ENCODE measurements at places on chromosomes 5 and 9.

DNA sequence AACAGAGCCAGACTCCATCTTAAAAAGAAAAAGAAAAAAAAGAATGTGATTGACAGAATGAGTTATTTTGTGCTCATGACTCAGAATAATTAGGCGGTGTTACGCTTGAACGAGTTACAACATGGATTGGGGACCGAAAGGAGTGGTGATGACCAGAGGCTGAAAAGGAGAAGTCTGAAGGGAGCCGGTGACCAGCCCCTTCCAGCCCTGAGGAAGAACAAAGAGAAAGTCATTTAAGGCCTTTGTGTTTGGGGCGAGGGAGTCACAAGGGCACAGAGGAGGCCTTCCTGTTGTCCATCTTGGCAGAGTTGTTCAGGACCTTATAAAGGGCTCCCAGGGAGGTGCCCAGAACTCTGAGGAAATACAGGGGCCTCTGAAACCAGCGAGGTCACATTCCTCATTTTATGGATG is 131.6 kb downstream of the GOLPH3 start:
- no peak for DNase-seq

GRCh38 chr5:128469912-128470311 is 68.1 kb downstream of the FBN2 start:
- DNase-seq = peak; percentile 82

DNA sequence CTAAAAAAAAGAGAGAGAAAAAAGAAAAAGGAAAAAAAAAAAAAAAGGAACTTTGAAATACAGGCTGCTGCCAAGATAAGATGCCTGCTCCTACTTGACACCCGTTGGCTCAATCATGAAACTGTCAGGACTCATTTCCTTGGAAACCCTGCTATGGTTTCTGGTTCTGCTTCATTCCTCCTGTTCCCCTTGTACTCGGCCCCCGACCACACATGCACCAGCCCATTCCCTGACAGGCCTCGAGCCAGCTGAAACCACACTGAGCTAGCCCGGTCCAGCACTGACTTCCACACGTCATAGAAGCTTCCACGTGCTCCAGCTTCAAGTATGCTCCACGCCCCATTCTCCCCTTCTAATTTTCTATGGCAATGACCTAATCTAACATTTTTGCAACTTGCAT is 93.2 kb downstream of the MYO10 start:
- no peak for DNase-seq

DNA sequence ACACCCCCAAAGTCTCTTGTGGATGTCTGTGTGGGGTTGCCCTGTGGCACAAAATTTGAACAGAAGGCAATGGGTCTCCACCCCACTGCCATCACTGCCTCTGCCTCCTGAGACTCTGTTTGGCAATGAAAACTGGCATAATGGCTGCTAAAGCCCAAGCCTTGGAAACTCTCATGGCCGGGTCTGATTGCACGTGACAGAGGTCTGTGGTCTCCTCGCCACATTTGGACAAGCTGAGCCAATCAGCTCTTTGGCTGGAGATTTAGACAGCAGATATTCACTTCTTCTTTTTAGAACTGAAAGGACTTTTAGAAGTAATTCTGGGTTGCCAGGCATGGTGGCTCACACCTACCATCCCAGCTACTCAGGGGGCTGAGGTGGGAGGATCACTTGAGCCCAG is 5.5 kb downstream of the GGTA1 start:
- DNase-seq = no peak

GRCh38 chr9:18753904-18754303 is 279.1 kb downstream of the SAXO1 start:
- DNase-seq = no peak

DNA sequence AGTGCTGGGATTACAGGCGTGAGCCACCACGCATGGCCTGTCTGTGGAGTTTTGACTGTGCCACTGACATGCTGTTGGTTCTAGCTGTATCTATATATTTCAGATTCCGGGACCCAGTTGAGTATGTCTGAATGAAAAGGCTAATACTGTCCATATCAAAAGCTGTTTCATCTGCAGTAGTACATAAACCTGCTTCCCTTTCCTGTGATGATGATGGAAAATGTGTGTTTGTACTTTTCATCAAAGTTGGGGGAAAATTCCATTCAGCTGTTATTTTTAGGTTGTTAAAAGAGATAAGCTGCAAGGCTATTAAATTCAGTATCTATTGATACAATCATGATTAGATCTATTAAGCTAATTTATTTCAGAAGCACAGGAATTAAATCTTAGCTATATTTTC is 237.6 kb upstream of the ADAMTSL1 start:
- no peak for DNase-seq

DNA sequence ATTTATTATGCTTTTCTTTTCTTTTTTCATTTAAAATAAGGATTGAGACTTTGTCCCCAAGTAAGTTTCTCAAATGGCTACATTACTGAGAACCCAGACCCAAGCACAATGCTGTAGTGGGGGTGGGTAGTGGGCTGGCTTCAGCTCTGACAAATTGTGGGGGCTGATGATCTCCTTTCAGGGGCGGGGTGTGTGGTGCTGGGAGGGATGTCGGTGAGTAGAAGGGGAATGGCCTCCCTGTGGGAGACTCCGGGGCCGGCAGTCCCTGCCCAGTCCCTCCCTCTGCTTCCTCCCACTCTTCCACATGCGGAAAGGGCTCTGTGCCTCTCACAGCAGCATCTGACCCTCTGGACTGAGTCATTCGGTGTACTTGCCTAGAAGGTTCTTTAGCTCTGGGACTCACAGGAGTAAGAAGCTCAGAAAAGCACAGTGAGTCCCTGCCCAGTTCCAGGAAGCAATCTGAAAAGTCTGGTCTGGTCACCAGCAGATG is 14.3 kb downstream of the CD180 start:
- peak; percentile 40 for DNase-seq

- no peak for DNase-seq
Observed at GRCh38 chr5:127589309-127590030, 59.4 kb upstream of the CTXN3 start.

GRCh38 chr5:13740471-13740870 is 204.0 kb downstream of the DNAH5 start:
- no peak for DNase-seq

- no peak for DNase-seq
Observed at GRCh38 chr5:172342918-172343317, 59.4 kb upstream of the UBTD2 start.

DNA sequence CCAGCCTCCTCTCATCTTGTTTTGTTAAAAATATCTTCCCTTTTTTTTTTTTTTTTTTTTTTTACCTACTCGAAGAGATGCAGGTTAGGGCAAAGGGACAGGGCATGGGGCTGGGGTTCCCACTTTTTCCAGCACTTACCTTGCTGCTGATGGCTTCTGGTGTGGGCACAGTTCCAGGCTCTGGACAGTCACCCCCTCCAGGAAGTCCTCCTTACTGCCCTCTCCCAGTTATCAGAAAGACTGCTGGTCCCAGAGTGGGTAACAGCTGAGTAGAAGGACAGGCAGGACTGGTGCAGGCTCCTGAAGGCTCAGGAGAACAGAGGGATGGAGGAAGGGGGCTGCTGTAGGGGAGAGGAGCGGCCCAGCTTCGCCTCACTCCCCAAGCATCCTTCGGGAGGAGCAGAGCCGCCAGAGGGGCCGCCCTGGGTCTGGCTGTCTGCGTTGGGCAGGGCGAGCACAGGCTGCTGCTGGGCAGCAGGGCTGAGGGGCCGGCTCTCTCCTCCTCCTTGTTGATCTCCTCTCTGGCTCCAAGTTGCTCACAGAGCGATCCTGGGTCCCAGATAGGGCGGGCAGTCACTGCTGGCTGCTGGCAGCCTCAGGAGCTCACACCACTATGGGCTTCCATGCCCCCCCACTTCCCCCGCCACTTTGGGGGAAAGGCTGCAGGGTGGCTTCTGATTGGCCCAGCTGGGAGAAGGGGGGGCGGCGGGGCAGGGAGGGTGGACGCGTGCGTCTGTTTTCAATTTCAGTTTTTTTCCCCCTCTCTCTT is at the start of gene PDGFRB:
Gene PDGFRB (minus strand): TSS at position 588 of the 769 bp plus-strand sequence. CDS start 18,798 bp downstream, outside the sequence.
- DNase-seq = peak; percentile 95

GRCh38 chr5:43019614-43020398 is 20.3 kb downstream of the ANXA2R start:
- peak; percentile 85 for DNase-seq

DNA sequence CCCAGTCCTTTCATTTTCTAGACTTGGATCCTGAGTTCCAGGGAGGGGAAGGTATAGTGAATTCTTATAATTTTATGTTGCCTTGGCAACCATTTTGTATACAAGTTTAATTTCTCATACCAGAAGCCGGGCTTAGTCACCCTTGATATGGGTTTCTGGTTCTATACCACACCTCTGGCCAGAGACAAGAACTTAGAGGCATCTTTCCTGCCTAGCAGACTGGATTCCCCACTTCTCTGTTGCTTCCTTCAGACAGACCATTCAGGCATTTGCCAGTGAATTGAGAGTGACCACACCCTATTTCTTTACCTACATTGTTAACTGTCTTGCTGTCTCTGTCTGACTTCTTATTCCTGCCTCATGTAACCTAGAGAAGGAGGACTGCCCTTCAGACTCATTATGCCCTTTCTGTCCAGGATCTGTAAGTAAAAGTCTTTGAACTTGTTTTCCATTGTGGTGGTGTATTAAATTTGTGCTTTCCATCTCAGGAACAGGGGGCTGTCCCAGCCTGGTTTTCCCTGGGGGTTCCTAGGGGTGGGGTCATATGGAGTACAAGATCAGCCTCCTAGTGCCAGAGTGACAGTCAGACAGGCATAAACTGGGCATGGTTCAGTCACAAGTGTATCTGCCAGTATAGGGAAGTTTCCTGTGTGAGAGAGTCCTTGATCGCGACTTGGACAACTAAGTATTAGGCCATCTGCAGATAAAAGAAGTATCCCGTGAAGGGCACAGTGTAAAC is 27.4 kb downstream of the TNFSF8 start:
- DNase-seq = peak; percentile 45

DNA sequence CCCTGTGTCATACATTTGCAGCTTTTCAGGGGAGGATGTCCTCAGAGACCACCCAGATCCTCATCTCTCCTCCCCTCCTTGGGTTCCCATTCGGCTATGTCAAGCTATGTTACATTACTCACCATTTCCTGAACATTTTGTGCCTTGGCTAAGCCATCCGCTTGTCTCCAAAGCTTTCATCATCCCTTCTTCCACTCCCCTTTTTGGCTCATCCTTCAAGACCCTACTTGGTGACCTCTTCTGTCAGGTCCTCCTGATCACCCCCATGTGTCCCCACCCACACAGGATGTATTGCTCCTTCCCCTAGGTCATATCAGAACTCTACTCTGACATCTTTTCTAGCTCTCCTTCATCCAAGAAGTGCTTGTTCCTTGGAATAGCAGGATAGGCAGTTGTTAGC is 81.8 kb downstream of the BOD1 start:
- DNase-seq = peak; percentile 11

GRCh38 chr9:90102292-90102901 is 497.6 kb downstream of the GADD45G start:
- peak; percentile 80 for DNase-seq

DNA sequence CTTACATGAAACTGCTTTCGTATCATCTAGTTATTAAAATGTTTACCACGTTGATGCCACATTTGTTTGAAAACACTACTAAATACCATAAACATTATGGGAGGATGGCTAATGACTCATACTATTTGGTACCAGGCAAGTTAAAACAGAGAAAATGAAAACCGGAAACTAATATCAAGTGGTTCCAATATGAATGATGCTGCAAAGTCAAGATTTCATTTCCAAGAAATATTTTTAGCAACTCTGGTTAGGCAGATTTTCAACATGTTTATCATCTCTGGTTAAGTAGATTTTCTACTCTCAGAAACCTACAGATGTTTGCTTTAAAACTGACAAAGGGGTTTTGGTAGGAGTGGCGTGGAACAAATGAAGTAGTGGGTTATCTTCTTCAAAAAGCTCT is 4.9 kb upstream of the F2R start:
- DNase-seq = no peak

DNA sequence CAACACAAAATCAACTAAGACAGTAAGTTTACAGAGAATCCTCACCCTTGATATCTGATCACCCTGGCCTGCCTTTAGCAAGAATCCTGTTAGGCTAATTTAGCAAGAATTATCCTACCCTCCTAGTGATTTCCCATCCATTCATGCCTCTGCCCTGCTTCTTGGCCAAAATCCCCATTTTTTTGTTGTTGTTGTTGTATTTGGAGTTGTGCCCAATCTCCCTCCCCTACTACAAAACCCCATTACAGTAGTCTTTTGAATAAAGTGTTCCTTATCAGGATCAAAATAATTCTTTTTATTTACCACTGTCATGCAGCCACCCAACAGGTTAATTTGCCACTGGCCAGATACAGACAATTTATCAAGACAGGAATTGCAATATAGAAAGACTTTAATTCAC is 58.5 kb upstream of the CLINT1 start:
- DNase-seq = no peak

GRCh38 chr9:25678147-25678666 is at the start of gene TUSC1:
TSS of gene TUSC1 (minus strand) at chr9:25678444. CDS start at chr9:25678312, 132 bp downstream.
- DNase-seq = peak; percentile 92

GRCh38 chr5:31825518-31826068 is 186.7 kb downstream of the PDZD2 start:
- peak; percentile 63 for DNase-seq

GRCh38 chr5:180350711-180351465 is 2.2 kb downstream of the GFPT2 start:
- DNase-seq = no peak

DNA sequence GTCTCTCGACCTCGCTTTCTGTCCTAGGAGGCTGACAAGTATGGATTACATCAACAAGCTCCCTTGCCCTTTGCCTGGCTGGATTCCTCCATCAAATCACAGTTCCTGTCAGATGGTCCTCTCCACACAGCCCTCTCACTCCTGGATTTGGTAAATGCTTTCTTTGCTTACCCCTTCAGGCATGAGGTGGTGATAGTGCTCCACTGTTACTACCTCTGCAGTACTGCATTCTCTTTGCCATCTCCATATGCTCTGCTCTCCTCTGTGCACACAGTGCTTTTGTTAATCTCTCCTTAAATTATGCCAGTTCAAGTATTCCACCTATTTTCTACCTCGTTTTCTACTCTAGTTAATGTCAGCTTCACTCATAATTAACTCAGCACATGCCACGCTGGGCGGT is 279.2 kb downstream of the DMAC1 start:
- DNase-seq = no peak

GRCh38 chr9:77604316-77604715 is 43.8 kb downstream of the GNA14 start:
- no peak for DNase-seq

DNA sequence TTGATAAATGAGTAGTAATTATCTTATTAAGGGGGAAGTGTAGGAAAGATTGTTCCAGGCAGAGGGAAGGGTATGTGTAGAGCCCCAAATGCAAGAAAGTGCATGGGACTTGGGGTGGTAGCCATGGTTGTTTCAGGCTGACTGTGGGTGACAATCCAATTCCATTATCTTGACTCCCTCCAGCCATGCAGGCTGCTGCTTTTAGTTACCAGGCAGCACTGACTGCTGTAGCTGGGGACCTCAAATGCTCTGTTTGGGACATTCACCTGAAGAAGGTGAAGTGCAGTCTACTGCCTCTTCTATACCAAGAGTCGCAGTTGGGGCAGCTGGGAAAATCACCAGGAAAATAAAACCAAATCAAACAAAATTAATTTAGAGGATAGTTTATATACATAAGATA is 102.4 kb upstream of the NR3C1 start:
- no peak for DNase-seq
